ENCODE measurements at places on chromosomes 11 and 22.
A peak's percentile ranks its signal among the peaks of the same experiment; 100 is the strongest.

GRCh38 chr22:28105988-28106387 lies 186.9 kb upstream of the PITPNB start:
- no peak for DNase-seq

DNA sequence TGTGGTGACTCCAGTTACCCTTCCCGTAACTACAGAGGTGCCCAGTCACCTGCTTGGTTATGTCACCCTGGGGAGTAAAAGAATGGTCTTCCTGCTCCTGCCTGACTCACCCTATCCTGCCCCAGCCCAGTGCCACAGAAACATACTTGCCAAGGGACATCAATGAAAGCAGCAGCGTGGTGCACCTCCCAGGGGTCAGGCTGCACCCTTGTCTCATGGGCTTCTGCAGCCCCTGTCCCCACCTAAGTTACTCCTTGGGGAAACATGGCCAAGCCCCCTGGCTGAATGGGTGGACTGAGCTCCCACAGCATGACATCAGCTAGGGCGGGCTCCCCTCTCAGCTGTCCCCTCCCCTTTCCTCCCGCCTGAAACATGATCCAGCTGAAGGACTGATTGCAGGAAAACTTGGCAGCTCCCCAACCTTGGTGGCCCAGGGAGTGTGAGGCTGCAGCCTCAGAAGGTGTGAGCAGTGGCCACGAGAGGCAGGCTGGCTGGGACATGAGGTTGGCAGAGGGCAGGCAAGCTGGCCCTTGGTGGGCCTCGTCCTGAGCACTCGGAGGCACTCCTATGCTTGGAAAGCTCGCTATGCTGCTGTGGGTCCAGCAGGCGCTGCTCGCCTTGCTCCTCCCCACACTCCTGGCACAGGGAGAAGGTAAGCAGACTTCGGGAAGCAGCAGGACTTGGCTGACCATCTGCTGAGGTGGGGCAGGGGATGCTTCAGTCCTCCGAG lies at the start of gene HTR3A:
Gene HTR3A, plus strand, starts transcription at position 368 of the 730 bp plus-strand sequence. Its CDS starts 218 bp downstream, at position 586.
- DNase-seq: no peak

GRCh38 chr11:115503083-115503885 lies 931 bp downstream of the CADM1 start:
- peak; percentile 53 for DNase-seq

GRCh38 chr22:47287516-47287915 lies 525.1 kb downstream of the TBC1D22A start:
- no peak for DNase-seq

DNA sequence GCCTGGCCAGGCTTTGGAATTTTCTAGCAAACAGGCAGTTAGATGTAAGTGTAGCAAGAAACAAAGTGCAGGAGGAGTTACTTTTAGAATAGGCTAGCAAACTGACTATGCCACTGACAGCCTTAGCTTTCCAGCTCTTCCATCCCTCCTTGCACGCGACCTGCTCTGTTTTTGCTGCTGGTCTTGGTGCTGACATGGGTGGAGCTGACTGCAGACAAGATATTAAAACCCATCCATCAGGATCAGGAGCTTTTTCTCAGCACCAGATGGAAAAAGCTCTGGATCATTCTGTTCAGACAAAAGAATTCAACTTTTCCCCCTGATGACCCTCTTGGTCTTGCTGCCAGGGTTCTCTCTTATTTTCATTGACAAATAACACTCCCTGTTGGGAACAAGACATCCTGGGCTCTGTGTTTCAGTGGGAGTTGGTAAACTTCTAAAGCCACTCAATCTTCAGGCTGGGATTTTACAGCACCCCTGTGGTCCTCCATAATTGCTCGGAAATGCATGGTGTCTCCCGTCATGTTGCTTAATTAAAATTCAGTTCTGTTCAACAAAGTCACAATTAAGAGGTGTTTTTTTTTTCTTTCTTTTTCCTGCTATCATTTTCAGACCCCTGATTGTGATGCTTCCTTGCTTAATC lies 240.0 kb upstream of the LARGE1 start:
- DNase-seq: no peak

GRCh38 chr11:109972939-109973338 lies 120.3 kb upstream of the ZC3H12C start:
- no peak for DNase-seq

DNA sequence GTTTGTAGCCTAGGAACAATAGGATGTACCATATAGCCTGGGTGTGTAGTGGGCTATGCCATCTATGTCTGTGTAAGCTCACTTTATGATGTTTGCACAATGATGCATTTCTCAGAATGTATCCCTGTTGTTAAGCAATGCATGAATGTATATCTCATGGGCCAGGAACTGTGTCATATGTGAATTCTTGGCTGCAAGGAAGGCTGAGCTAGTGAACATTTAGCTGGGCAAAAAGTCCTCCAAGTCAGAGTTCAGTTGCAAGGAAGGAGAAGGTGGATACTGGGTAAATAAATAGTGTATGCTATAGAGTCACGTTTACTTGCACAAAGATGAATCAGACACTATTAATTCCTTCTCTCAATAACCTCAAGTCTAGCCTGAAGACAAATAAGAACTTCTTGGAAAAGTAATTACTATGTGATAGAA lies 136.1 kb downstream of the EHF start:
- no peak for DNase-seq

DNA sequence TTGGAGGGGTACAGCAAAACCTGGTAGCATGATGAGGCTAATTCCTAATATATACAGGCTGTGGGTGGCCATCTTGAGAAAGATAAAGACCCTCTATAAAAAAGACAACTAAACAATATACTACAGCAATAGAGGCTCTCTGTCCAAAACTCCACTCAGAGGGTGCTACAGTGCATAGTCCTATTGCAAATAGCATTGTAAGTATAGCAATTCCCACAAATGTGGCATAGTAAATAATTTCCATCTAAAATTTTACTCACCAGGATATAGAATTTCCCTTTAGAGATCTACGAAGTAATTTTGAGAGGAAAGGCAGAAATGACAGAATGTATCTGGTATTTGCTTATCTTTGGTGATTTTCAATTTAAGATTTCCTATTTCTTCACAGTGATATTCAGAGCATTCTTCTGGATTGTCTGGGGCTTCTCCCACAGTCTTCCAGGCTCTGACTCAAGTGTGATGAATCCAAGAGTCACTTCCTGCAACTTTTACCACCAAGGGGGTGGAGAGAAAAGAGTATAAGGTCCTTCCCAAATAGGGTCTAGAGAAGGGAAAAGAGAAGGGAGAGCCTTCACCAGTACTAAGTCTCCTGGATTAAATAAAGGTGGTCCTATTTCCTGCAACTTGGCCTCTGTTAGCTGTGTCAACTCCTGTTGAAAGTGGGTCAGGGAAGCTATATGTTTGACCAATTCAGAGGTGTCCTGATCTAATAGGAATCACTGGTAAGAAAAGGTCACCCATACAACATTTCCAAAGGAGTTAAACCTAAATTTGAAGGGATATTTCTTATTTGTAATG lies 1054.7 kb upstream of the CNTN5 start:
- DNase-seq: peak; percentile 84

GRCh38 chr22:19870153-19871022 lies 15.7 kb upstream of the GNB1L start:
- no peak for DNase-seq

GRCh38 chr11:86893235-86893634 lies 62.0 kb downstream of the FZD4 start:
- no peak for DNase-seq

- no peak for DNase-seq
Measured at GRCh38 chr11:134862105-134862502, 450.1 kb upstream of the B3GAT1 start.

DNA sequence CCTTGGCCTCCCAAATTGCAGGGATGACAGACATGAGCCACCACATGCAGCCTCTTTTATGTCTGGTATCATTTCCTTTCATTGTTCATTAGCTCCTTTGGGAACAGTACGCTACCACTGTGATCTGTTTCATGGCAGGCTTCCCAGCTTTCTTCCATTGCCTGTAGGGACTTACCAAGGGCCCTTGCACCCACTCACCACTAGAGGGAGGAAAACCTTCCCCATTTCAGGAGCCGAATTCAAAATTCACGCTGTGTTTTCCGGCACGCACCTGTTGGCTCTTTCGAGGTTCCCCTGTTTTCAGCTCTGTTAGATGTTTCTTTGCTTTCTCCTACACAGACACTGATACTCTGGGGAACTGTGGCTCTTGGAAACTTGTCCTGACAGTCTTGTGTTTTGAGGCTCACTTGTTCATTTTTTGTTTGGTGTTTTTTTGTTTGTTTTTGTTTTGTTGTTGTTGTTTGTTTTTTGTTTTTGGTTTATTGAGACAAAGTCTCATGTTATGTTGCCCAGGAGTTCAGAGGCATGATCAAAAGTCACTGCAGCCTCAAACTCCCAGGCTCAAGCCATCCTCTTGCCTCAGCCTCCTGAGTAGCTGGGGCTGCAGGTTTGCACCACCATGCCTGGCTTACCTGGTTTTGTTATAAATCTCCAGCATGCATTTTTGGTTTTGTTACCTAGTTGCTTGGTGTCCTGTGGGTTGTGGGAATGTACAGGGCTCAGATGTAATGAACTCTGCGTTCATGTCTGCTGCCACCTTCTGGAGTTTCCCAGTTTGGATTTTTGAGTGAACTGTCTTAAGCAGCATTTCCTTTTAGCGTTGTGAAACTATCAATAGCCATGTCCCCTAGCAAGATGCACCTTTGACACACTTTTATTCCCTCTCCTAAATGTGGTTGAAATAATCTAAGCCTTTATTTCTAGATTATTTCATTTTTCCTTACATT lies 2.3 kb downstream of the KRTAP5-11 start:
- peak; percentile 79 for DNase-seq

- DNase-seq: no peak
Measured at GRCh38 chr11:11607772-11608171, 14.0 kb downstream of the GALNT18 start.

GRCh38 chr11:126282736-126283591 lies at the start of gene TIRAP:
TIRAP (plus strand) TSS chr11:126283093; CDS start chr11:126290895, 7,802 bp downstream.
- peak; percentile 74 for DNase-seq

DNA sequence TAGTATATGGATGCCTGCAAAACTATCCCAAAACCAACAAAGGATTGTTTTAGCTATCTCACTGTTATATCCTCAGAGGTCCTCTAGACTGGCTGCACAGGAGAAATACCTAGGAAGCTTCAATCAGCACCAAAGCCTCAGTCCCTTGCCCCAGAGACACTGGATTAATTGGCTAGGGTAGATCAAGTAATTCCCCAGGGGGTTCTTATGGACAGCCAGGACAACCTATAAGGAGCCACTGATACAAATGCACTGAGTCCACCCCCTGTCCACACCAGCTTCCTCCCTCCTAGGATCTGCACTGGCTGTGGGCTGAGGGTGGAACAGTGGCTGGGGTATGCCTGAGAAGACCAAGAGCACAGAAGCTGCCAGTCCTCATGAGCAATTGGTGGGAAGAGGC lies 16.3 kb downstream of the ADORA2A start:
- no peak for DNase-seq

DNA sequence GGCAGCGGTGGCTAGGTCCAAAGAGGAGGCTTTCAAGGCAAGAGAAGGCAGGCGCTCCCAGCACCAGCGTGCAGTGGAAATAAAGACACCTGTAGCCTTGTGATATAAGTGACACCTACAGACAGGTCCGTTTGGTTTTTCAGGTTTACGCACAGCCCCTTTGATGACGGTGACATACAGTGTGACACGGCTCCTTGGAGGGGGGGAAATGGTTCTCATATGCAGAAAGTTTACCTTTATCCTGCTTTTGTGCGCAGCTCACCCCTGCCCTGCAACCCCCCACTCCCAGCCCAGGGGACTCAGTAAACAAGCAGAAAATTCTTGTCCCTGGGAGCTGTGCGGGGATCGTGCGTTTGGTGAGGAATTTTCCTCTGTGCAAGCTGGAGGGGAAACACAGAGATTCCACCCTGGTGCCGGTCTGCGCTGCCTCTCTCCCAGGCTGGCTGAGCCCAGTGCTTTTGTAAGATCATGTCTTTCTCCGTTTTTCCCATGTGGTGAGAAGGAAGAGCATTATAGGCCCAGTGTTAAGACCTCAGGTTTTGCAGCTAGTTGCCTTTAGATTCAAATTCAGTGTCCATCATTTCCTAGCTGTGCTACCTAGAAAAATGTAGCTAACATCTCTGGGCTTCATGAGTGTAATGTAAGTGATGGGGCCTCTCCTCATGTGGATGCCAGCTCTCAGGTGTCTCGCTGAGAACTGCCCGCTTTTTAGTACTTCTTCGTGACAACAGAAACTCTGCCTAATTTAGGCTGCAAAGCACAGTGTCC lies at the start of gene ELF5:
Gene ELF5, minus strand, starts transcription at position 113 of the 768 bp plus-strand sequence. CDS start 8,045 bp downstream, outside the sequence.
- DNase-seq: no peak

DNA sequence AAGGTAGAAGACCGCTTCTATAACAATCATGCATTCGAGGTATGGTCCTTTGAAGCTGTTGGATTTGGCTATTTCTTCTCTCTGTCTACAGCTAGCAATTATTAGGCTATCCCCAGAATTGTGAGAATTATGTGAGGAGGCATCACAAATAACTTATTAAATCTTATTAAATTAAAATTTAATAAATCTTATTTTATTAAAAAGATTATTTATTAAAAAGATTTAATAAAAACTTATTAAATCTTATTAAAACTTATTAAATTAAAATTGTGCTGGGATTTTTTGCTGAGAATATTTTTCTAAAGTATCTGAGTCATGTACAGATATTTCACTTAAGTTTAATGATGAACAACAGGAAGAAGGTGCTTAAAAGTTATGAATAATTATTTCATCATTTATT lies 7.7 kb downstream of the SPA17 start:
- no peak for DNase-seq

DNA sequence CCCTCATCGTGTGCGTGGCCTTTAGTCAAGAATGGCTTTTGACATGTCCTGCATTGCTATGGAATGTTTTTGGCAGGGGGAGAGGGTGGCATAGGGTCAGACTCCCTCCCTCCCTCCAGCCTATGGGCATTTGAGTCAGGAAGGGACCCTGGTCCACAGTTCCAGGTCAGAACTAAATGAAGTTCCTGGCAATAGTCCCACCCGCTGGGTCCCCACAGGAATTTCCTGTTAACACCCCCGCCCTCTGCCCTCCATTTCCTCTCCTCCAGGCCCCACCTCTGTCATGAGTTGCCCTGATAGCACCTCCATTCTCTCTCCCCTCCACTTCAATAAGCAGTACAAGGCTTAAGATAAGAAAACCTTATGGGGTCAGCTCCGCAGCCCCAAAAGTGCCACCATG lies 40.8 kb upstream of the LMO2 start:
- DNase-seq: no peak

GRCh38 chr11:63532799-63533475 lies 3.7 kb upstream of the PLAAT4 start:
- no peak for DNase-seq

- DNase-seq: no peak
Measured at GRCh38 chr11:10503221-10503620, 37.8 kb downstream of the RNF141 start.

DNA sequence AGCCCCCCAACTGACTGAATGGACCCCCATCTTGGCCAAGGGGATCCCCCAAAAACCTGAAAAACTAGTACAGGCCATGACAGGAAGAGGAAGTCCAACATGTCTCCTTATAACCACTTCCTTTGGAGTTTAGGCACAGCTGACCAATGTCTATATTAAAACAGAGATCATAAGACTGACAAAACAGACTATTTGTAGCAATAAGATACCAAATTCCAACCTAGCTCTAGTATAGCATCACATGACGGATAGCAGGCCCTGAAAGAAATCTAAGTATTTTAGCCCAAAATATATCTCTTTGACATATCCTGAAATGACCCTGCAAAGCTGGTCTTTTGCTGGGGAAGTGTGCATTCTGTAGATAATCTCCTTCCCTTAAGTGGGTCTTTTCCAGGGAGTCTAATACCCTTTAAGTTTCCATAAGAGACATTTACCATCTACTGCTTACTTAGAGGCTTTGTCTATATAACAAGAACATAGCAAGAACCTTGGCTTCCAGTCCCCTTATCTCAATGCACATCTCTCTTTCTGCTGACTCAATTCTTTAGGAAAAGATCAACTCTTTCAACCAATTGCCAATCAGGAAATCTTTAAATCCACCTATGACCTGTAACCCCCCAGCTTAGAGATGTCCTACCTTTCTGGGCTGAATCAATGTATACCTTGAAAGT lies 34.9 kb upstream of the ACER3 start:
- no peak for DNase-seq

- no peak for DNase-seq
Measured at GRCh38 chr22:50714631-50715179, 23.3 kb upstream of the ACR start.
